ENCODE measurements at places on chromosomes 6 and 20.
A peak's percentile ranks its signal among the peaks of the same experiment; 100 is the strongest.

DNA sequence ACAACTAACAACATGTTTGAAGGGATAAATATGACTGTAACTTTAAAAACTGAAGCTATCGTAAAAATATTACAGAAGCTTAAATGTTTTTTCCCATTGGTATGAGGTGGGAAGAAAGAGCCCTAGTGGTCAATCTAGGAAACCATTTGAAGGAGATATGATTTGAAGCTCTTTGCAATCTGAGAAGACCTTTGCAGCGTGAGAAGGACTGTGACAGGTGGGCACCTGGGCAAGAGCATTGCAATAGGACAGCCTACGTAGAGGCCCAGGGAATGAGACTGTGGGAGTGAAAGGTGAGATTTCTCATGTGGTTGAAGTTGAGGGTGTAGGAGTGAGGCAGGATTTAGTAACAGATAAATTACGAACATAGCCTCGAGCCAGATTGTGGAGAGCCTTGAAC lies 108.0 kb upstream of the PDE7B start:
- DNase-seq, result no peak

GRCh38 chr6:164694386-164694785 lies 615.0 kb downstream of the C6orf118 start:
- no peak for DNase-seq

DNA sequence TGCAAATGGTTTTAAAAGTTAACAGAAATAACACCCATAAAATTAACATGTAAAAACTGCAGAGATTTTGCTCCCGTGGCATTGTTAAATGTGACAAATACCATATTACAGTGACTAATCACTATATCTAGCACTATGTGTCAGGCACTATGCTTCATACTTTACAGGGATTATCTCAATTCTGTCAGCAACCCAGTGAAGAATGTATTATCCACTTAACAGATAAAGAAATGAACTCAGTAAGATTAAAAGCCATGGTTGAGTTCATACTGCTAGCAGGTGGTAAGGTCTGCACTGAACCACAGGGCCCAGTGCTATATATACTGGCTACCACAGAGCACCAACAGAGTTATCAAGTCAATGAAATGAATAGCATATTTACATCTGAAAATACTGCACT lies 65.4 kb downstream of the RWDD2A start:
- peak; percentile 30 for DNase-seq

- DNase-seq, result no peak
Observed at GRCh38 chr20:18428490-18429173, 38.2 kb downstream of the DZANK1 start.

DNA sequence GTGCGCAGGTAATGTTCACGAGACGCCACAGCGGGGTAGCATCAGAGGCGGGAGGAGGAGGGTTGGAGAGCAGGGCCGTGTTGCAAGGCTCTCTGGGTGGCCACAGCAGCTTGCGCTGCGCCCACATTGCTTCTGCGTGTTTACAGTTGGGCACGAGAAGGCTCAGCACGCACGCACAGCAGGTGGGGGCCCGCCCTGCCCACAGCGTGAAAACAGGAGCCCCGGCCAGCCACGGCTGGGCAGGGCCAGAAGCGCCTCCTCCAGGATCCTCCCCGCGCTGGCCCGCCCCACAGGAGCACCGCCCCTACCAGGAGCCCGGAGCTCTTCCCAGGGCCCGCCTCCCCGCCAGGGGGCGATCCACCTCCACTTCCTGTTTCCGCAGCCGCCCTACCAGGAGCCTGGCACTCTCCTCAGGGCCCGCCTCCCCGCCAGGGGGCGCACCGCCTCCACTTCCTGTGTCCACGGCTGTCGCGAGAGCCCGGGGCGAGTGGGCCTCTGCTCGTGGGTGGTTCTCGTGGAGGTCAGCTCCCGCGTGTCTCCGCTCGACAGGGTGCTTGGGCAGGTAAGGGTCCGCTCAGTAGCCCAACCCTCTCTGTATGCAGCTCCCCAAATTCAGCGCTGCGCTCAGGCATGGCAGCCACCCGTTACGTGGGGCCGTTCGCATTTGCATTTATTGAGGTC lies at the start of gene FAM50B:
TSS of gene FAM50B (plus strand) at position 449 of the 681 bp plus-strand sequence. CDS start 439 bp downstream, outside the sequence.
- no peak for DNase-seq

DNA sequence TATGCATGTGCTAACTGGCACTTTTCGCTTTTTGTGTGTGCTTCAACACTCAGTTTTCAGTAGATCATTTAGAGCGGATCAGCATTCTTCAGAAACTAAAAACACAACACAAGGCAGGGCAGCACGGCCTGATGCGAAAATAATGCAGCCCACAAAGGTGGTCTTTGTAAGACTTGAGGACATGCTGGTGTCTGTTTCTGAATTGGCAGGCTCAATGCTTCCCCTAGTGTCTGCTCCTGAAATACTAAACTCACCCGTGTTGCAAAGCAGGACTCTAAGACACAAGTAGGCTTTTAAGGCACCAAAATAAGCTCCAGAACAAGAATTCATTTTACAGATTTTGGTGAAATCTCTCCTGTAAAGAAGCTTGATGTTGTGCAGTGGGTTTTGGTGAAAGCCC lies 676.5 kb downstream of the TENT5A start:
- peak; percentile 3 for DNase-seq

GRCh38 chr20:20017844-20018185 lies 653 bp downstream of the NAA20 start:
- DNase-seq, result no peak

DNA sequence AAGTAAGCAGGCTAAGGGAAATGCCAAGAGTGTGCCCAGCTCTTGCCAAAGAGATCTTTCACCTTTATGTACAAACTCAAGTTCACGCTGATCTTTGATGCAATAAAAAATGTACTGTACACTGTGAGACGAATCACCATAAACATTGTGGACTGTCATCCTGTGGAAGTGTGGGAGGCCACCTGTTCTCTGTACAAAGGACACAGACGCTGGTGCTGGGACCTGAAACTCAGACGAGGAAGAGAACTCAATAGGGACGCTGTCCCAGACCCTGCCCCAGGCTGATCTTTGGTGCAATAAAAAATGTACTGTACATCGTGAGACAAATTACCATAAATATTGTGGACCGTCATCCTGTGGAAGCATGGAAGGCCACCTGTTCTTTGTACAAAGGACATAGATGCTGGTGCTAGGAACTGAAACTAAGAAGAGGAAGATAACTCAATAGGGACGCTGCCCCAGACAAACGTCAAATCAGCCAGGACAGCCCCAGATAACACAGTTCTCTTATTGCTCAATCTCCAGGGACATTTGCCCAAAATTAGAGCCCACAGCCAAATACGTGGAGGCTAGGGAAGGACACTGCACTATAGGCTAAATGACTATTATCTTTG lies 312.7 kb upstream of the SGK1 start:
- DNase-seq, result no peak

DNA sequence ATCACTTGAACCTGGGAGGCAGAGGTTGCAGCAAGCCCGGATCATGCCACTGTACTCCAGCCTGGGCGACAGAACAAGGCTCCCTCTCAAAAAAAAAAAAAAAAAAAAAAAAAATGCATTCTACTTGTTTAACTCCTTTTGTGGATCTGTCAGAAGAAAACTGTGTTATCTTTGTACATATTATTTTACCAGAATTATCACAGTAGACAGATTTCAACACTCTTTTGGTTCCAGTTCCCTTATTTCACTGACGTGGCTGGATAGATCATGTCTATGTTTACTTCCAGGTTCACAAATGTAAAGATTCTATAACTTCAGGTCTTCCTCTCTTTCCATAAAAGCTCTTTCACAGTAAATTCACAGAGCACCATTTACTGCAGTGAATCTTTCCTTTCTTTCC lies 18.4 kb downstream of the NUDT3 start:
- no peak for DNase-seq

Data from non-pigmented ciliary epithelial cell (primary cell).